Activated CD4-positive, alpha-beta T cell treated with anti-CD3 and anti-CD28 coated beads, Interleukin-2, amount 50 U/mL, for 1 hour (primary cell): ENCODE measurements at places on chromosomes 16 and 17.
A peak's percentile ranks its signal among the peaks of the same experiment; 100 is the strongest.

DNA sequence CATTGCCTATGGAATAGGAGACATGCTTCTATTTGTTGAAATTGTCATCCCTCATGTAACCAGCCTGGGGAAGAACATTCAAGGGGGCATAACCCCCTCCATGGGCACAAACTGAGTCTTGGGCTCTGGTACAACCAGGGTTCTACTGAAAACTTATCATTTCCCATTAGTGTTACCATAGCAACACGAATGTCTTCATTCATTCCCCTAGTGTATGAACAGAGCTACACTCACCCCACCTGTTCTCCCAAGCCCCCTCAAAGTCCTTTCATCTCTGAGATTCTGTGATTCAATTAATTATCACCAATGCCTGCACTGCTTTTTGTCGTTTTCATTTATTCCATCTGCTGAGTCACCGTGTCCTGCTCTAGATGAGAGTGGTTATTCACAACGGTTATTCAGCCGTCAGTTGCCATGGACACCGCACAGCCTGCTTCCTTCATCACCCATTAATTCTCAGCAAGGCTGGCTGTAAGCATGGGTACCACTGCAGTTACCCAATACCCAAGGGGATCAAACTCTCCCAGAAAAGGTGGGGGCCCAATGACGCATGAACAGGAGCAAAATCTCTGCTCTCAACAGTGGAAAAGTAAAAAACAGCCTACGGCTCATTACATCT is 1.6 kb upstream of the GAST start:
- DNase-seq = no peak

DNA sequence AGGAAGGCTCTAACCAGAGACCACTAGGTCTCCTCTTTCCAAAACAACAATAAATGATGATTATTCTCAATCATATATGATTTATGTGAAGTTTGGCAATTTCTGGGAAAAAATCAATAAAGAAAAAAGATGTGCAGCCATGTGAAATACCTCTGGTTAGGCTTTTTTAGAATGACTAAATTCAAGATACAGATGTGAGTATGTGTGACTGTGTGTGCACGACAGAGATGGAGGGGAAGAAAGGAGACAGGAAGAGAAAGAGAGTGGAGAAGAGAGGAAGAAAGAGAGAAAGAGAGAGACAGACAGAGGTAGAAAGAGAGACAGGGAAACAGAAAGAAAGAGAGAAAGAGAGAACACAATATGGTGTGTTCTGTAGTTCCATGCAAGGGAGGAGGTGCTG is 558.6 kb upstream of the CDH5 start:
- DNase-seq = no peak

- DNase-seq = no peak
These were observed 80.3 kb downstream of the PARN start for GRCh38 chr16:14549789-14550153.

GRCh38 chr17:76742958-76743357 is 5.0 kb downstream of the MFSD11 start:
- no peak for DNase-seq

GRCh38 chr17:64262198-64262999 is 661 bp downstream of the TEX2 start:
- peak; percentile 62 for DNase-seq

- DNase-seq = no peak
These were observed 7.8 kb downstream of the BPTF start for GRCh38 chr17:67833134-67833533.

DNA sequence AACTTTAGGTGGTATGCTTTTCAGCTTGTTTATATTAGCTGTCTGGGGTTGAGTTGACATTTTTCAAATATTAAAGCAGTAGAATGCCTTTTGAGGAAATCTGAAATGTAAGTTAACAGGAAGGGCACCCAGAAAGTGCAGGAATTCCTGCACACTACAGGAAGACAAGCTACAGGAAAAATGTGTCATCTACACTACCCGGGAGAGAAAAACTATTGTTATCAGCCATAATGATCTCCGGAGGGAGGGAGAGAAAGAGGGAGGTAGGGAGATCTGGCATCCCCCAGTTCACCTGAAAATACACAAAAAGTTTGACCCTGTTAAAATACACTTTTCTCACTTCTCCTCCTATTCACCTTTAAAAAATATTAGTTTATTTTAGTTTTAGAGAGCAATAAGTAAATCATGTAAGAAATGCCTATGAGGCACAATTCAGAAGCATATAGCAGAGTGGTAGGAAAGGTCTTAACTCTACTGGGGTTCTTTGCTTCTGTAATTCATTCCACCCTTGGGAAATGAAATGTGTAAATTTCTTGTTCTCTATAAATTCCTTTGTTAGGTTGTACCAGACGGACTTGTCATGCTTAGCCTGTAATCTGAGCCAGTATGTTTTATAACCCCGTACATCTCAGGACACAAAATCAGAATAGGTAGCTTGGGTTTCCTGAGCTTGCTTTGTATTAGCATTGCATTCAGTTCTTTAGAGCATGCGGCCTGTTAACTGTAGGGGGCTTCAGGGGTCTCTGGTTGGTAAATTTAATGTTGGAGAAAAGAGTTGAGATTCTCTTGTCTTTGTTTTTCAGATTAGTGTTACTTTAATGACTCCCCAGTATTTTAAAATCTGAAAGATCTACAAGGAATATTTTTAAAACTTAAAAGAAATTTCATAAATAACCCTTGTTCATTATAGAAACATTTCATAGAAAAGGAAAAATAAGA is 3.3 kb downstream of the MAP2K6 start:
- DNase-seq = no peak

GRCh38 chr17:2482218-2482617 is 29.5 kb downstream of the METTL16 start:
- DNase-seq = no peak

GRCh38 chr17:61128661-61129115 is 271.0 kb upstream of the TBX2 start:
- DNase-seq = no peak

DNA sequence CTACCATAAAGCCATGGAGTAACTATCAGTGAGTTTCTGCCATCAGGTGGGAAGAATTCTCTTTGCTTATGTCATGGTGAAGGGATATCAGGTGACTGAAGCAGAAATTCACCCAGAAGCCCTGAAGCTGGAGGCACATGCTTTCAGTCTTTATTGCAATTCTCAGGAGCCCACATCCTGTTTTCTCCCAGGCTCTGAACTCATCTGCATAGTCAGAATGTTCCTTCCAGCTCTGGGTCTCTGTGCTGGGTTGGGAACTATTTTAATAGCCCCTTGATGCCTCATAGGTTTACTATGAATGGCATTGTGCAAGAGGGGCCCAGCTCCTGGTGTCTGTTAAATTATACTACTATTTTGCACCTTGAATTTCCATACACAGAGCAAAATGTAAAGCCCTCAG is 198.4 kb upstream of the SOX9 start:
- DNase-seq = no peak

- DNase-seq = no peak
These were observed 20.8 kb downstream of the DCUN1D3 start for GRCh38 chr16:20879175-20880040.

DNA sequence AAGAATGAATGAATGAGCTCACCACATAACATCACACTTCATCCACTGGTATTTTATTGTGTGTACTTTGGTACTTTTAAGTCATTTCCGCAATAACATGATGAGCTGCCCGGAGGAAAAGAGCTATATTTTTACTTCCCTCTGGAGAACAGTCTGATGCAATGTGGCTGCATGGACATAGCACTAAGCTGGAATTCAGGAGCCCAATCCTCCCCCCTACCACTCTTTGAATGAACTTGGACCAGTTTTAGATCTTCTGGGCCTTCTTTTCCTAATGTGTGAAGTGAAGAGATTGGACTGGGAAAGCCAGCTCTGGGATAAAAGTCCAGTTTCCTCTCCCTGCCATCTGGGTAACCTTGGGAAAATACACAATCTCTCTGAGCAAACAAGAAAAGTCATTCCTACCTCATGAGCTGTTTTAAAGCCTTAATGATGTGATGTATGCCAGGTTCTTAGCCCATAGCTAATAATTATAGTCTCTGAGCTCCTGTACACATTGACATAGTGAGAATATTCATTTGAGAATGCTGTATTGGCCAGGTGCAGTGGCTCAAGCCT is 79.3 kb downstream of the ABCC12 start:
- DNase-seq = no peak

- peak; percentile 61 for DNase-seq
These were observed 13.1 kb downstream of the LYRM9 start for GRCh38 chr17:27879987-27880608.

DNA sequence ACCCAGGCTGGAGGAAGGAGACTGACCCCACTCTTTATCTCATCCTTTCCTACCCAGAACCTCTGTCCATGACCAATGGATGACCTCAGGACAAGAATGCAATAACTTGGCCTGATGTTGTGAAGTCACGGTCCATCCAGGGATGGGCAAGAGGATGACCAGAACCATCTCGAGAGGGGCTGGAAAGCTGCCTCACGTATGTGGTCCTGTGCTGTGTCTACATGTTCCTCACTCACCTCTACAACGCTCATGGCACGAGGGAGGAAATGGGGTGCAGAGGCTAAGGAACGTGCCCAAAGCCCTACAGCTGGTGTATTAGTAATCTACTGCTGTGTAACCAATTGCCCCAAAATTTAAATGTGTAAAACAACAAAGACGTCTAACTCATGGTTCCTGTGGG is 7.3 kb upstream of the KCTD5 start:
- no peak for DNase-seq

DNA sequence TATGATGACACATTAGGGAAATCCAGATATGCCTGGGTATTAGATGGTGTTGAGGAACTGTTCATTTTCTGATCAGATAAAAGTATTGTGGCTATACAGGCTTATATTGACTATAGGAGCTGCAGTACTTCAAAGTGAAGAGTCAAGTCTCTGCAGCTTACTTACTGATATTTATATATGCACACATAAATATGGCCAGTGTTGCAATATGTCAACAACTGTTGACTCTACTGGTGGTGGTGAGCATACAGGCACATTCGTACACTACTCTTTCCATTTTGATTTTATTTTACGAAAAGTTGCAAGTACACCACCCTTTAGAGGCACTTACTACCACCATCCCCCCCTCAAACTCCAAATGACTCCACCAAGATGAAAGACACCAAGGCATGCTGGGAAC is 2.5 kb downstream of the CIAO2B start:
- no peak for DNase-seq

DNA sequence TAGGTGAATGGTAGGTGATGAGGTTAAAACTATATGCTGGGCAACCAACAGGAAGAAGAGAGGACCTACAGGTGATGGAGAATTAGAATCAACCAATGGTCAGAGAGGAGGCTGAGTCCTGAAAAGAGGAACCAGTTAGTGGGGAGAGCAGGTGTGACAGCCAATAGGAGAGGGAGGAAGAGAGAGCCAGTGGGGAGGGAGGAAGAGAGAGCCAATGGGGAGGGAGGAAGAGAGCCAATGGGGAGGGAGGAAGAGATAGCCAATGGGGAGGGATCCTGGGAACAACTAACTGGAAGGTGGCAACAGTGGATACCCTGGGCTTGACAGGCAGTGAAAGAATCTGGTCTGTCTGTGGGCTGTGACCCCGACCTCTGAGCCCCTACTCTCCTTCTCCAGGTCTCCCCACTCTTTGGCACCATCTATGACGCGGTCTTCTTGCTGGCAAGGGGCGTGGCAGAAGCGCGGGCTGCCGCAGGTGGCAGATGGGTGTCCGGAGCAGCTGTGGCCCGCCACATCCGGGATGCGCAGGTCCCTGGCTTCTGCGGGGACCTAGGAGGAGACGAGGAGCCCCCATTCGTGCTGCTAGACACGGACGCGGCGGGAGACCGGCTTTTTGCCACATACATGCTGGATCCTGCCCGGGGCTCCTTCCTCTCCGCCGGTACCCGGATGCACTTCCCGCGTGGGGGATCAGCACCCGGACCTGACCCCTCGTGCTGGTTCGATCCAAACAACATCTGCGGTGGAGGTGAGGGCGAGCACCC is 3.7 kb downstream of the GUCY2D start:
- DNase-seq = no peak
